ENCODE measurements at places on chromosomes 7 and 10. TPM values are rescaled to one million over a fixed set of nuclear protein-coding genes. Genes with fewer than 3 reads are reported as not detected.

NPC1L1 gene
- polyA plus RNA-seq = 0.03 TPM

ACTL6B gene
- polyA plus RNA-seq = 2.5 TPM

DNA sequence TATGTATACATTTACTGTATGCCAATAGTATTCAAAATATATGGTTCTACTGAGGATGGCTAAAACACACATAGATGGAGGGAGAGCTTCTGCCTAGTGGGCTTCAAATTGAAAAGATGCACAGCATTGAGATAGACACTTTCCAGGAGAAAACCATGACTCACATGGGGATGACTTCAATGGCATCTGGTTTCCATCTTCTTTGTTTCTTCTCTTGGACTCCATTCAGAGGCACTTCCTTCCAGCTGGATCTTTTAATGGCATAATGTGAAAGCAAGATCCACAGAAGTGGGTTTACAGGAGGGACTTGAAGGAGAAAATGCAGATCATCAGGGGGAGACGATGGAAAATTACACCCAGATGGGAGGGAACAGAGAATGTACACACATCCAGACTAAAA, 84.9 kb downstream of the ZNF365 start:
- DNase-seq = no peak

GRCh38 chr7:155861480-155861868, 49.2 kb upstream of the SHH start:
- no peak for DNase-seq

DNA sequence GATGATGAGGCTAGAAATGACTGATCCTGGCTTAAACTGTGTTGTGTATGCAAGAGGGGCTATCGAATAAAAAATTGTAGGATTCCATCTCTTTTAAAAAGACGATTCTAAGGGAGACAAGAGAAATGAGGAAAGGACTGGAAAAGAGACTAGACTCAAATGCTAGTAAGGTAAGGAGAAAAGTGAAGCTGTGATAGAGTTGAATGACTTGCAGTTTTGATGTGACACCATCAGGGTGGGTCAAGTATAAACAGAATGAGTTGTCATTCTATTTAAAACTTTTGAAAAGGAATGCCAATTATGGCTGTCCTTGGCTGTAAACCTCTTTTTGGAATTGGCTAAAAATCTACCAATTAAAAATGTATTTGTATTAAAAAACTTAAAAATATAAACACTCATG, 184.5 kb upstream of the PHF14 start:
- no peak for DNase-seq

GIMAP5 gene
- not detected for polyA plus RNA-seq

DNA sequence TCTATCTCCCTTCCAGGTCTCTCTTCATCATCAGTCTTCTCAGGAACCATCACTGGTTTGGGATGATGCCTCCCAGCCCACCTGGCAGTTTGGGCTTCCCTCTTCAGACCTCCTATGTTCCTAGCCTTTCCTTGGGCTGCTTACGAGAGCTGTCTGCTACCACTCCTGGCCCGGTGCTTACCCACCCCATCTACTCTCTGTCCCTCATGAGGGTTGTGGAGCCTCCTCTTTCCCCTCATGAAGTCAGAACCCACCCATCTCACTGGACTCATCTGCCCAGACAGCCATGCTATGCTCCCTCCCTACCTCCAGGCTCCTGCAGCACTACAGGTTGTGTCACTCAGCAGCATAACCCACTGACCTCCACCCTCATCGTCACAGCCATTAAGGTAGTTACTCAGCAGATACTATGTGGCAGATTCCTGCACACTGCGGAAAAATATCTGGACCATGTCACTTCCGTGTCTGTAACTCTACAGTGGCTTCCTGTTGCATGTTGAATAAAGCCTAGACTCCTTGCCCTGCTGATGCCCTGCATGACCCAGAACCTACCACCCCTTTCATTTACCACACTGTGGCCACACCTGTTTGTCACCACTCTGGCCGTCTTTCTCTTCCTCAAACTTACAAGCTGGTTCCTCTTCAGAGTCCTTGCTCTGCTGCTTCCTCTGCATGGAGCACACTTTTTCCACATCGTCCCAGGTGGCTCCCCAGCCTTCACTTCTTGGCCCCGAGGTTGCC, 2.0 kb downstream of the DBNL start:
- DNase-seq = no peak

GRCh38 chr7:154857728-154858681, 144.9 kb downstream of the PAXIP1 start:
- DNase-seq = no peak

- no peak for DNase-seq
Measured at GRCh38 chr7:133497061-133497460, 244.2 kb downstream of the EXOC4 start.

AKR1C4 gene
- polyA plus RNA-seq = not detected

DNA sequence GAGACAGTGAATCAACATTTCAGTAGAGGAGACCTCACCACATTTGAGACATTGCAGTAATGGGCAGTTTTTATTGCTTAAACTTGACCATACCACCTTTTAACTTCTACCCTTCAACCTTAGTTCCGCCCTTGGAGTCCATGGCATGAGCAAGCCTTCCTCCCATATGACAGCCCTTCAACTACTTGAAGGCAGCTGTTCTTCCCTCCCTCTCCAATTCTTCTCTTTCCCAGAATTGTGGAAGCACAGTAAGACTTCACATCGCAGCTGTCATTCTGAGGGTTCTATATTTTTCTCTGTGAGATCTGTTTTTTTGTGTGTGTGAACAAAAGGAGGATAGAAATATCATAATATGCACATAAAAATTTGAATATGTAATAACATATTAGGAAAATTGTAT, 2.2 kb upstream of the TSPAN12 start:
- no peak for DNase-seq

C10orf53 gene
- polyA plus RNA-seq = not detected

- peak; percentile 47 for DNase-seq
Measured at GRCh38 chr7:83366629-83367028, 203.9 kb upstream of the PCLO start.

Data from GM23338 (cell line).